ENCODE measurements at places on chromosomes 4 and X.
A peak's percentile ranks its signal among the peaks of the same experiment; 100 is the strongest.

DNA sequence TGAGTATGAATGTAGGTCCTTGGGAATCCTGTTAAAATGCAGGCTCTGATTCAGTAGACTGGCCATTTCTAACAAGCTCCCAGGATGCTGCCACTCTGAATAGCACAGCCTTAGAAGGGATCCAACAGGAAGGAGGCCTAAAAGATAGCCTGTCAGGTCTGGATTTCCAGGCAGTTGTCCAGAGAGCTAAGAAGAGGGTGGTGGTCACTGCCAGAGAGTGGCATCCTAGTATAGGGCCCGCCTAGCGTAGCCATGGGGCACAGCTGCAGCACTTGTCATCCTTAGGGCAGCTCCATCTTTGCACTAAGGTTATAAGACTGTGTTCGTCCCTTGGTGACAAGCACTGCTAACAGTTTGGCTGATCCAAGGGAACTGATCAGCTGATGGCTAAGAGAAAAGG, 20.5 kb upstream of the NUP54 start:
- DNase-seq: no peak

- DNase-seq: peak; percentile 67
These were observed 98.3 kb upstream of the MAOA start for GRCh38 chrX:43557792-43558191.

- DNase-seq: no peak
These were observed 237.3 kb downstream of the AR start for GRCh38 chrX:67781132-67781531.

DNA sequence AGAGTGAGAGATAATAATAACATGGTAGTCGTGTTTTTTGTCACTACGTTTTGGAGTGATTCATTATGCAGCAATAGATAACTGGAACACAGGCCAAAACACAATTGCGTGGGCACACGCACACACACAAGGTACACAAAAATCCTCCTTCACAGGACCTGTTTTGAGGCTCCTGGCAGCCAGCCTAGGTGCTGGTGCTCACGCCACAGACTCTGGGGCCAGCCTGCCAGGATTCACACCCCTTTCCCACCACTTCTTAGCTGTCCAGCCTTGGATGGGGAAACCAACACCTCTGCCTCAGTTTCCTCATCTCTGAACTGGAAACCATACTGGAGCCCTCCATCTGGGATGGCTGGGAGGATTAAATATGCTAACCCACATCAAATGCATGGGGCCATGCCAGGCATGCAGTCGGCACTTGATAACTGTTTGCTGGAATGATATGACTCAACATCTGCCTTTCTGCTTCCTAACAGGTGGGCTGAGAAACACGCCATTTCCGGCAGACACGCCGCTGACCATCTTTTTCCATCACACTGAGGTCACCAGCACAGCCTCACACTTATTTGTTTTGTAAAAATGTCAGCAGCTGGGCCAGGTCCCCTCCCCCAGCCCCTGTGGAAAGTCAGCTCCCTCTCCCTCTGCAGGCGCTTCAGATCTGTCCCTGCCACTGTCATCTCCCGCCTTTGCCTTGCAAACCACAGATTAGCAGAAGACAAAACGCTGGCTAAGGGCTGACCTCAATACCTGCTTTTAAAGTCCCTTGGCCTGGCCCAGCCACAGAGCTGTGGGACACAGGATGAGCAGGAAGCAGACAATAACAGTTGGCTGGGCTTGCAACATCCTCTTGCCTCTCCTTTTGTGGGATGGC, 237.5 kb downstream of the BCOR start:
- peak; percentile 59 for DNase-seq

DNA sequence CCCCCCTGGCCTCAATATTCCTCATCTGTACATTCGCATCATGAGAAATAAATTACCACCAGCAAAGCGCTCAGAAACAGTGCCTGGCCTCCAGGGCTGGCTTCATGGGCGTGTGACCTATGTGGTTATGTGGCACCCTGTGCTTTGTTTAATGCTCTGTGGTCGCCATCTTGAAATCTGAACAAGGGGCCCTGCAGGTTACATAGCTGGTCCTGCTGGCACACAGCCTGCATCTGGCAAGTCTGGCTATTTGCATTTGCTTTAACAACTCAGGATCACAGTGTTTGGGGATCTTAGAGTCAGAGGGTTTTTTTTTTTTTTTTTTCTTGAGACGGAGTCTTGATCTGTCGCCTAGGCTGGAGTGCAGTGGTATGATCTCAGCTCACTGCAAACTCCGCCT, 9.9 kb downstream of the FOXP3 start:
- DNase-seq: no peak

GRCh38 chr4:135838889-135839288, 1637.3 kb upstream of the PABPC4L start:
- peak; percentile 55 for DNase-seq

GRCh38 chr4:85925071-85925470, 434.8 kb downstream of the MAPK10 start:
- no peak for DNase-seq
